ENCODE measurements at places on chromosomes 6 and 20.

DNA sequence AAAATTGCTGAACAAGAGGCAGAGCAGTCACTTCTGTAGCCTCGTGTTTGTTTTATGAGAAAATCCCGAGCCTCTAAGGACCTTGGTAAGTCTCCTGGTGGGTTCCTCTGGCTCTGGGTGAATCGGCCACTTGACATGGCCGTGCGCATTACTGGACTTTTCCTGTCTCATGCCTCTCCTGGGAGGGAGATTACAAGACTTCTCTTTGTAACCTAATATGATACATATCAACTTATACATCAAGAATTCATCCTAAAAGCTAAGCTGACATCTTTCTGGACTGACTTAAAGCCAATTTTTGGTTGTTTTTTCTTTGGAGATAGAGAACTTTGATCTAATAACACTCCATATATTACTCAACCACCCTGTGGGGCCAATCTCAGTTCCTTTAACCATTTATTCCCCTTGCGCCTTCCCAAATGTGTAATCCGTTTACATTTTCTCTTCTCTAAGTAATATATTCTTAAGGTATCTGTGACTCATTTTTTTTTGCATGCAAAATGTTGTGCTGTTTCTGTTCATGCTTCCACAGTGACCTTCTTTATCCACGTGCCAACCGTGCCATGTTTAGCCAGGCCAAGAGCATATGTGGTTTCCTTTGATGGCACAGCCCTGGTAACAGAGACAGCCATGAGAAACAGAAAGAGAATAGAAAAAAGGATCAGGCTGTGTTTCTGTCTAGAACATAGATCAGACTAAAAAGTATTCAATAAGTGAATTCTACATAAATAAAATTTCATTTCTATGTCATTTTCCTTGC lies 47.5 kb upstream of the JAG1 start:
- no peak for DNase-seq

- no peak for DNase-seq
Measured at GRCh38 chr6:31534521-31535040, 5.8 kb downstream of the MCCD1 start.

DNA sequence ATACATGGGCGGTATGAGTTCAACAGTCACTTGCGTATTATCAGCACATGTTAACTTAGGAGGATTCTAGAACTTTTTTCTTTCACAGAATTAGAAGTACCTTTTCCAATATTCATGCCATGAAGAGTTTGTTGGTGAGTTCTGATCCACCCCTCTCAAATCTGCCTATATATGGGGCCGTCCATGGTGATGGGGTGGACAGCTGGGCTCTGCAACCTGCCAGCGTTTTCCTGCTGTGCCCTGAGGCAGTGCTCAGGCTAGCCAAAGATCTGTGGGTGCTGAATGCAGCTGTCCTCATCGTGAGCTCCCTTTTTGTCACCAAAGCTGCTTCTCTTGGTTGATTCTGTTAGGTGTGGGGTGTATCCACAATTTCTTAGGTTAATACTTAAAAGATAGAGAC lies 88.7 kb downstream of the THBS2 start:
- DNase-seq = no peak

- DNase-seq = no peak
Measured at GRCh38 chr20:17849901-17850683, 118.5 kb downstream of the SNX5 start.

DNA sequence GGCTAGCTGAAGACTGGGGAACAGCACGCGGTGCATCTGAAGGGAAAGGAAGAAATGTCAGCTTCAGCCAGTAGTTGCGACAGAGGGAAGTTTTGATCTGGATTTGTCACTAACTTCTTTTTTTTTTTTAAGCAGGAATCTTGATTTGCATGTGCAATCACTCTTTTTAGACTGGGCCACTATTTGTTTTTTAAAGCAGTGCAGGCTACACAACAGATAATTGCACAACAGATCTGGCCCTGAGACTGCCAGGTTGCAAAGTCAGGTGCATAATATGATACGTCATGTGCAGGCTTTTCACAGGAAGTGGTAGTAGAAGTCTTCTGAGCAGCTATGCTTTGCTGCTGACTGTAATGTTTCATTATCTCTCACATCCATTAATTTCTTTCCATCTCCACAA lies 13.5 kb downstream of the PFDN4 start:
- no peak for DNase-seq

GRCh38 chr20:42641886-42642285 lies 547.8 kb downstream of the PTPRT start:
- DNase-seq = no peak

DNA sequence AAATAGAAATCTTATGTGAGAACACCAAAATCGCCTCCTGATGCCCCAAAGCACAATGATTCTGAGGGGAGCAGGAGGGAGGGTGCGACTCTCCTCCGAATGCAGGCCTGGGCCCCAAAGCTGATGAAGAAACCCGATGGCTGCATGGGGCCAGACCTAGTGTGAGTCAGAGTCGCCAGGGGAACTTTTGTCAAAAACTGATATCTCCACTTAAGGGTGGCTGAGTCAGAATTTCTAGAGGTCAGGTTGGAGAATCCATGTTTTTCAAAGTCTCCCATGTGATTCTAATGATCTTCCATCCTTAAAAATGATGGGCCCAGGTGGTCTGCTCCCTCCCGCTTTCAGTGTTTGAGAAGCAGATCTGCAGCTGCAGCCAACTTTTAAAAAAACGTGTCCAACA lies 172.8 kb downstream of the BACH2 start:
- DNase-seq = no peak

DNA sequence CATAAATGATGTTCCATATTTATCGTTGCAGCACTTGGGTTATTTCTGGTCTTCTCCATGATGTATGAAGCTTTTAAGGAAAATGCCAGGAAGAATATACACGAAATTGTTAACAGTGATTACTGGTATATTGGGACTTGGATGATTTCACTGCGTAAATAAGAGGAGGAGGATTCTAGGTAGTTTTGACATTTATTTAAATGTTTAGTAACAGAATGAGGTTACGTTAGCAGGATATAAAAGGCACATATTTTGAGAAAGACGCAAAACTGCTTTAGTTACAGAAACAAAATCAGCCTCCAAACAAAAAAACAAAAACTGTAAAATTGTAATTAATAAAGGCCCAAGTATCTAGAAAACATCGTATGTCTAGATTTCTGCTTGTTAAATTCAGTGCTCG lies 147.7 kb downstream of the JARID2 start:
- DNase-seq = no peak

- no peak for DNase-seq
Measured at GRCh38 chr6:17239260-17239659, 41.9 kb upstream of the RBM24 start.

DNA sequence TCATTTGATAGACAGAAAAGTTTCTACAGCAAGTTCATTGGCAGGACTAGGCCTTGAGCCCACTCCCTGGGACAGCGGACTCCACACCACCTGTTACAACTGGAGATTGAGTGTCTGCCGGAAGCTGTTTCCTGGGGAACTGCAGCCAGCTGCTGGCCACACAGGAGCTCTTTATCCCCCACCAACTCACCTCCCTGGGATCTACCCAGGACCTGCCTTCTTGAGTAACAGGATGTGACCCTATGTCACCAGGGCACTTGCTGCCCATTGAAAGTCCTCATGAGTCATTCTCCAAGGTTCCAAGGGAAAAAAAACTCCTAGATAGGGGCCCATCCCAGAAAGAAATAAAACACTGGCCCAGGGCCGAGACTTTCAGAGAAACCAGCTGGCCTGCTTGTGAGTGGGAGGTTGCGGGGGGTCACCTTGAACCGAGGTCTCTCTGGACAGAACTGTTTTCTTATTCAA lies 37.4 kb upstream of the SLC9A8 start:
- DNase-seq = peak; percentile 69

DNA sequence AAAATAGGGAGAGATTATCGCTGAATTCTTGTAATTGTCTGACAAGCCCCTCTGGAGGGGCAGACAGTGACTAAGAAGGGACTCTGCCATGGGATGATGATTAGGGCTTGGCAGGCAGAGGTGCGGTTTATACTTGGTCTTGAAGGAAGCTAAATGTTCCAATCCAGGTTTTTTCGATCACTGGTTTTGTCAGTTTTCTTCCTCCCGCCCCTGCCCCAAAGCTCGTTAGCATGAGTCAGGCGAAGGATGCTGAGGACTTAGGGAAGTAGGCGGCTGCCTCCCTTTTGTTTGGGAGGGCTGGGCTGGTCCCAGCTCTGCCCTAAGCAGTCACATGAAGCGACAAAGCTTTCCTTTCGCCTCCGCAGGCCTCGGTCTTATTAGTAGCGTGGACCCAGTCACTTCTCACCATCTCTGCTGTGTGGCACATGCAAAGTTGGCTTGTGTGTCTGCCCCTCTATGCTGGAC lies 314.2 kb downstream of the CDC5L start:
- DNase-seq = peak; percentile 64

DNA sequence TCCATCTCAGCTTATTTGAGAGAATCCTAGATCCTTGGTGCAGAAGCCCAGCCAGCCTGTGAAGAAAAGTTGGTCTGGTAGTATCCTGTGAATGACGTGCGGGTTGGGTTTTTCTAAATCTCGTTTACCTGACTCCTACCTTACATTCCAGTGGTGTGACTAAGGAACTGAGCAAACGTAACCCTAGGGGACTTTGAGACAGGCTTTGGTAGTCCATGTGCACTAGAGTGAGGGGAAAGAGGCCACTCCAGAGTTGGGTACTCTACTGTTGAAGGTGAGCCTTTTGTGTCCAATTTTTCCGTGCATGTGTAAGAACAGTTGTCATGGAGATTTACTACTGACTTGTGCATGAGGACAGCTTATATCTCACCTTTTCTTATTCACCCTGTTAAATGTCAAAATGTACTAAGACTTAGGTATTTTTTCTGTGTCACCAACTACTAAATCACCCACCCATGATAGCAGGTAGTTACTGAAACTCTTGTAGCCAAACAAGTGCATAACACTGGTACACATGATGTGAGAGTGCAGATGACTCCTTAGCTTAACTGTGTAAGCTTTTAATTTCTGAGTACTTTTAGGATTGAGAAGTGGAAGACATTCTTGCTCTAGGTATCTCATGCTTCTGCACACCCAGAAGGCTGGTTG lies 26.3 kb upstream of the PLCG1 start:
- no peak for DNase-seq

GRCh38 chr6:44257753-44258324 lies 511 bp upstream of the SLC35B2 start:
- no peak for DNase-seq

- DNase-seq = no peak
Measured at GRCh38 chr6:169982461-169983386, 231.3 kb downstream of the ERMARD start.

DNA sequence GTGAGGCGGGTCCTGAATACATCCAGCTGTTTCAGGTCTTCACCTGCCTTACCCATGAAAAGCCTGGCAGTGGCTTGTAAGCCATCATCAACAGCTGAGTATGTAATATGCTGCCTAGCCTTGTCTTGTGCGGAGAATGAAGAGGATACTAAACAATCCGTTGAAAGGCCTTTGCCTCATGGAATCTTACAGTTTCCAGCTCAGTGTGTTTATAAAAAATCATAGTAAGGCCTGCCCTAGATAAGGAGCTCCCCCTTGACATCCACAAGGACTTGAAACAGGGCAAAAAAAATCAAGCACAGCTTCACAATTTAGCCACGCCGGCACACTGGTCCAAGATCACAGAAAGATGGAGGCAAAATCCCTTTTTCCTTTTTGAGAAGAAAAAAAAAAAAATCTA lies 115.7 kb downstream of the KIF16B start:
- no peak for DNase-seq

- peak; percentile 91 for DNase-seq
Measured at GRCh38 chr20:47559141-47559540, 57.5 kb downstream of the NCOA3 start.

- DNase-seq = no peak
Measured at GRCh38 chr6:89745096-89745495, 74.5 kb downstream of the MDN1 start.

- no peak for DNase-seq
Measured at GRCh38 chr20:10659651-10660601, 13.9 kb downstream of the JAG1 start.

DNA sequence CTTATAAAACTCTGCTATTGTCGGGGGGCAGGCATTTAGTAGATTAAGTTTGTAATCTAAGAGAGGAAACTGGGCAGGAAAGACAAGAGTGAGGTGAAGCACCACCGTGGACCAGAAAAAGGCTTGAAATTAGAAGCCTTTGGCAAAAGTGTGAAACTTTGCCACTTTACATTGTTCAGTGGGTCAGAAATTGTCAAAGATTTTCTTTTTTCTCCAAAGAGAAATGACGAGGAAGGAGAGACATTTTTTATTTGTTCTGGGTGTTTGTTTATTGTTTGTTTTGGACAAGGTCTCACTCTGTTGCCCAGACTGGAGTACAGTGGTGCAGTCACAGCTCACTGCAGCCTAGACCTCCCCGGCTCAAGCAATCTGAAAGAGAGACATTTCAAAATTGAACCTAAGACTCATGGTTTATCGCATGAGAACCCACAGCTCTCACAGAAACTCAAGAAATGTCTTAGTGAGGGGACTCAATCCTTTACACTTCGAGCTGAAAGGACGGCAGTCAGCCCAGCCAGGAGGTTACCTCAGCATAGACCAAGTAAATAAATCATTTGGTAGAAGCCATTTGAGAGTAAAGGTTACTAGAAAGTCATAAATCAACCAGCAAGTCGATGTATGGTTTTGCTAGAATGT lies 262.8 kb upstream of the TAB2 start:
- no peak for DNase-seq

DNA sequence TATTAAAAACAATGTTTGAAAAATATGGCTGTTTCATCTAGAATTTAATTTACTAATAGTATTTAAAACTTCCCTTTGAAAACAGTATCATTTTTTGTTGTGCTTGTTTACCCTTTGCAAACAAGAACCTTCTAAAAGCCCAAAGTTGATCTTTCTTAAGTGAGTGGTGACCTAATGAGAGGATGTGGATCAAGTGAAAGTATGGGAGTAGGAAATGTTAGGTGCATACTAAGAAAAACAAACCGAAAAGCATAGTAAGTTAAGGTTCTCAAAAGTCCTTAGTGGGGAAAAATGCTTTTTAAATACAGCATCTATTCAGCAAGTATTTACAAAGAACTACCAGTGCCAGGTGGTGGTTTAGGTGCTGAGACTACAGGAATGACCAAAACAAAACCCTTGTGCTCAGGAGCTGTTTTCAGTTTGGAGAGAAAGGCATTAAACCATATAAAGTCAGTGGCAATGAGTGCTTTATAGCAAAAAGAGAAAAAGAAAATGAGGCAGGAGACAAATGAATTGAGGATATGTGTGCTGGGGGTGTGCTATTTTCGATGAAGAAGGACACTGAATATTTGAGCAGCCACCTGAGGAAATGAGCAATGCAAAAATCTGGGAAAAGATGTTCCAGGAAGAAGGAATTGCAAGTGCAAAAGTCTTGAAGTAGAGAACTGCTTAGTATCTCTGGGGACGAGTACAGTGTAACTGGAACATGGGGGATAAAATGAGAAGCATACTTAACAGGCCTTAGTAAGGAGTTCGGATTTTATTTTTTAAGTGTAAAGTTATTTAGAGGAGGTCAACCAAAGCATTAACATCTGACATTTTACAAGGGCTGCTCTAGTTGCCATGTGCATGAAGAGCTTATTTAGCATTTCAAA lies 24.0 kb downstream of the RNF146 start:
- DNase-seq = no peak

DNA sequence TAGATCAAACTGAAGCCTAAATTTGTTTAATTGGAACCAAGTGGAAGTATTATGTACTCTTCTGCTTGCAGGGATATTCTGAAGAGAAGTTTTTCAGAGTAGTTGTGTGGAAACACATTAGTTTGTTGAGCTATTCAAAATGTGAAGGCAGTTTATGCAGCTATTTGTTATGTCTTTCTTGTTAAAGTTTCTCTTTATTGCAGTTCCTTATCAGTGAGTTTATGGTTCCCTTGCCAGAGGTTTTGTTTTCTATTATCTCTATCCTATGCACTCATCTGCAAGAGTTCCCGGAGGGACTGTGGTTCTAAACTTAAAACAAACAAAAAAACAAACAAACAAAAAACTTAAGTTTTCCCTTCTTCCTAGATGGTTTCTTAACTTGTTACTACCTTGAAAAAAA lies 143.7 kb upstream of the SLC22A16 start:
- DNase-seq = no peak

Measured in NCI-H82 (cell line).